ENCODE measurements at places on chromosomes 12 and 14.

- no peak for DNase-seq
Observed at GRCh38 chr12:47850153-47851084, 30.7 kb upstream of the HDAC7 start.

DNA sequence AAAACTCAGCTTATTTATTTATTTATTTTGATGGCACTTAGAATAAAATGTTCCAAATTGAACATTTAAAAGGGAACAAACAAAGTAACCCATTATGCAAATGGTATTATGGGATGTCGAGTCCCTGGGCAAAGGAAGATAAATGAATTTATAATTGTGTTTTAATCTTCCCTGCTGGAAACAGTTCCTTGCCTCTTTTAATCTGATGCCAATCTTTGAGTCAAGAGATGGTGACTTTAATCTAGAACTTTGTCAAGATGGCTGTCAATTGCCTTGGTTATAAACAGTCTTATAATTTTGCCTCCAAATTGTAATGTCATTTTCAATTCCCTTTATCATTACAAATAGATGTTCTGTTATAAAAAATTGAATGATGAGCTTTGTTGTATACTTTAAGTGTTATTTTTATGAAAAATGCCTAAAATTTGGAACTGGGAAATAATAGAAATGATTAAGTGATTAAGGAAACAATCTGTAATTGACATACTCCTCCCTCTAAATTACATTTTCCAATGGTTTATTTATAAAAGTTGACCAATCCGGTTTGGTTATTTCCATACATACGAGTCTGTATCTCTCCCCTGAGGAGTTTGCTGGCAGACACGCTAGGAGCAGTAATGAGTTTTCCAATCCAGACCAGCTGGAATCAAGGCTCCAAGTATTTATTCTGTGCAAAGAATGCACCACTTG is 134.9 kb upstream of the FRMD6 start:
- DNase-seq, result no peak

- no peak for DNase-seq
Observed at GRCh38 chr14:100747736-100748135, 21.0 kb downstream of the DLK1 start.

GRCh38 chr14:104721505-104722431 is 2.3 kb upstream of the ADSS1 start:
- DNase-seq, result no peak

DNA sequence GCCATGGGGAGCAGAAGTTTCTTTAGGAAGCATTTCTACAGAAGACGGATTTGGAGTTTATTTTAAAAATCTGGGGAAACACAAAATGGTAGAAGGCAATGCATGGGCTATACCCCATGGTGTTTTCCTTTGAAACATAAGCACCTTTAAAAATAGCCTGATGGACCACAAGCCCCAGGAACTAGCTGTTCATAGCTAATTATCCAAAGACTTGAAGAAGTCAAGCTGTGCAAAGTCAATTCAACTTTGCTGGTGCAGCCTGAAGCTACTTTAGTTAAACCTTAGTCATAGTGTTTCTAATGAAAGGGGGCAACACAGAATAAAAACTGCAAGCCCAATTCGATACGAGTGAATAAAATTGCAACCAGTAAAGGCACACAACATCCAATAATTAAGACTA is 732.5 kb downstream of the GALC start:
- no peak for DNase-seq

GRCh38 chr12:45789025-45789424 is 59.5 kb downstream of the ARID2 start:
- peak; percentile 92 for DNase-seq

- DNase-seq, result no peak
Observed at GRCh38 chr14:100332071-100332639, 9.0 kb downstream of the SLC25A47 start.

DNA sequence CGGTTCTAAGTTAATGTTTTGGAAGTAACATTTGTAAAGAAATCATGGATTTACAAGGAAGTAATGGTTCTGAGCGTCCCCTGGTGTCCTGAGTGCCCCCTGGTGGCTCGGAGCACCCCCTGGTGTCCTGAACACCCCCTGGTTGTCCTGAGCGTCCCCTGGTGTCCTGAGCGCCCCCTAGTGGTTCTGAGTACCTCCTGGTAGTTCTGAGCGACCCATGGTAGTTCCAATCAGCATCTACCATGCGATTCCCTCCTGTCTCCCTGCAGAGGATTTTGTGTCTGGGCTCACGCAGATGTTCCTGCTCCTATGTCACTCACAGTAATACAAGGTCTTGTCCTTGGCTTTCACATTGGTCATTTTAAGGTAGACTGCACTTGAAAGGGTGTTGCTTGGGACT is 1352.9 kb downstream of the TMEM121 start:
- peak; percentile 85 for DNase-seq

GRCh38 chr14:51780741-51781140 is 79.7 kb upstream of the GNG2 start:
- peak; percentile 15 for DNase-seq

- DNase-seq, result no peak
Observed at GRCh38 chr12:121825041-121825523, 21.3 kb downstream of the SETD1B start.

DNA sequence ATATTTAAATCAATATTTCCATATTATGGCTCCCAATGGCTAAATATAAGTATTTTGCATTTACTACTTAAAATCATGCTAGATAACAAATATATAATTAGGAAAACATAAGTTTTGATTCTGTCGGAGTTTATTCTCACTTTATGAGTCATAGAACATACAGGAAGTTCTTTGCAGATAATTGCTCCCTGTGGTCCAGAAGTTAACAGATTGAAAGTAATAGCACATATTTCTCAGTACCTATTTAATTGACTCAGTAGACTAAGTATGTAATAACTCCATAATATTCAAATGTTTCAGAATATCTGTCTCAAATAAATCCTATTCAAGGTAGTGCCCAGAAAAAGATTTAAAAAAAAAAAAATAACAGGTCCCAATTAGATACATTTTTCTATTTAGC is 806.0 kb upstream of the ATXN7L3B start:
- no peak for DNase-seq

GRCh38 chr12:12636641-12637040 is 25.0 kb downstream of the CREBL2 start:
- no peak for DNase-seq

DNA sequence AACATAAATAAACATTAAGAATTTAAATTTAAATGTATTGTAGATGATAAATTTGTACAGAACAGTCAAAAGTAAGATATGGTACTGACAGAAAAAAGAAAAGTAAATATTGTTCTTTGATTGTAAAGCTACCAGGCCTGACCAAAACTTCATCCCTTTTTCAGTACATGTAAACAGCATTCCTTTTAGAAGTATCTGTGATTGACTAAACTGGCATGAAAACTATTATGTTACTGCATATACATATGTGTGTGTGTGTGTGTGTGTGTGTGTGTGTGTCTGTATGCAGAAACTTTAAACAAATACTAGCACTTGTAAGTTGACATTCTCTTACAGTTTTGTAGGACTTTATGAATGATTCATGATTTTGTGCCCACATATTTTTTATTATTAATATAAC is 270.9 kb downstream of the C12orf50 start:
- DNase-seq, result no peak
